ENCODE measurements at places on chromosomes 2 and 18.
A peak's percentile ranks its signal among the peaks of the same experiment; 100 is the strongest.

GRCh38 chr2:9945596-9945995 is 5.9 kb upstream of the GRHL1 start:
- DNase-seq, result no peak

DNA sequence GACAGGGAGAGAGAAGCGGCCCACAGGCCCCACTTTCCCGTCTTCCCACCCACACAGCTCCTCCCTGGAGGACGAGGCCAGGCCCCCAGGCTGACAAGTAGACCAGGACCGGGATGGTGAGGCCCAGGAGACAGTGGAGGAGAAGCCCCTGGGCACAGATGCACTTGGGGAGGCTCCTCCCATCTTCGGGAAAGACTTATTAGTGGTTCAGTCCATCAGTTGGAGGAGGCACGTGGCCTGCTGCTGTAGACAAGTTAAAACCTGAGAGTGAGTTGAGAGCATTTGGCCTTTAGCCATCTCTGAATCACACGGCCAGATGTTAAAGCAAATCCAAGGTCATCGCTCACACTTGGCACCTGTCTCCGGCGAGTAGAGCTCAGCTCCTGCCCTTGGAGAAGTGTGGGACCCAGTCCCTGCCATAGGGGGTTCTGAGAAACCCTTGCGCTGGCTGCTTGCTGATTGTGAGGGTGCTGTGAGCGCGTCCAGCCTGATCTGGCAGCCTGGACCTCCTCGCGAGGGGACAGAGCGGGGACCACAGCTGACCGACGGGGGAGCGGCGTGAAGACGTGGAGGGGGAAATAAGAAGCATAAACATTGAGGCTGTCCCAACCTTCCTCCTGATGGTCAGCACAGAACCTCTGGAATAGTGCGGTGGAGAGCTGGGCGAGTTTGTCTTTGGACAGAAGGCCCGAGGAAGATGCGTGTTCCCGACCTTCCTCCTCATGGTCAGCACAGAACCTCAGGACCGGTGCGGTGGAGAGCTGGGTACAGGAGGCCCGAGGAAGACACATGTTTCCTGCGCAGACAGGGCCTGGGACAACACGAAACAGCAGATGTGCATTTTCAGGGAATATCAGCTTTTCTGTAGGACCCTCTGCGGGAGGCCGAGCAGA is 24.7 kb upstream of the ALLC start:
- no peak for DNase-seq

DNA sequence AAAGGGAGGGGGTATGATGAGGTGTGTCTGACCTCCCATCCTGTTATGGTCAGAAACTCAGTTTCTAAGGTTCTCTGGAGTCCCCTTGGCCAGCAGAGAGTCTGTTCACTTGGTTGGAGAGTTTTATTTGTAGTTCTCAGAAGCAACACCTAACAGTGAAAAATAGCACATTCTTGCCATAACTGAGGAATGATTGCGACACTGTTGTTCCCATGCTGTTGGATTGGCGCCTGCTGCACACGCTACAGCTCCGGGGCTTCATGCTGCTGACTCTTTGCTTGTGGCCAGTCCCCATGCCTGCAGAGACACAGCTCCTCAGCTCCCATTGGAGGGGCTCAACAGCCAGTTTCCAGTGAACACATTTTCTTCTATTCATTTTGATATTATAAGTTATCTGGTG is 42.1 kb downstream of the TPGS2 start:
- DNase-seq, result no peak

DNA sequence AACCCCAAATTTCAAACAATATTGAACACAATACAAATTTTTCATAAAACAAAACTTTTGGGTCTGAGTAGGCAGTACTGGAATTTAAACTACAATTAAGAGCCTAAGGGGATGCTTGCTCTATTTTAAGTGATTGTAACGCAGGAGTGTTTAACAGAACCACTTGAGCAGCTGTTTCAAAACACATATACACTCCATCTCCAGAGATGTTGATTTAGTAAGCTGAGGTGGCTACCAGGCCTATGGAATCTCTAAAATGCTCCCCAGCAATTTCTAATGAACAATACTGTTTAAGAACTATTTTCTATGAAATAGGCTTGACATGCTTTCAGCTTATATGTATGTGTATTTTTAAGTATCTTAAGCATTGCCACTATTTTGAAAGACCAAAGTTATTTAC is 58.5 kb downstream of the SP3 start:
- no peak for DNase-seq

DNA sequence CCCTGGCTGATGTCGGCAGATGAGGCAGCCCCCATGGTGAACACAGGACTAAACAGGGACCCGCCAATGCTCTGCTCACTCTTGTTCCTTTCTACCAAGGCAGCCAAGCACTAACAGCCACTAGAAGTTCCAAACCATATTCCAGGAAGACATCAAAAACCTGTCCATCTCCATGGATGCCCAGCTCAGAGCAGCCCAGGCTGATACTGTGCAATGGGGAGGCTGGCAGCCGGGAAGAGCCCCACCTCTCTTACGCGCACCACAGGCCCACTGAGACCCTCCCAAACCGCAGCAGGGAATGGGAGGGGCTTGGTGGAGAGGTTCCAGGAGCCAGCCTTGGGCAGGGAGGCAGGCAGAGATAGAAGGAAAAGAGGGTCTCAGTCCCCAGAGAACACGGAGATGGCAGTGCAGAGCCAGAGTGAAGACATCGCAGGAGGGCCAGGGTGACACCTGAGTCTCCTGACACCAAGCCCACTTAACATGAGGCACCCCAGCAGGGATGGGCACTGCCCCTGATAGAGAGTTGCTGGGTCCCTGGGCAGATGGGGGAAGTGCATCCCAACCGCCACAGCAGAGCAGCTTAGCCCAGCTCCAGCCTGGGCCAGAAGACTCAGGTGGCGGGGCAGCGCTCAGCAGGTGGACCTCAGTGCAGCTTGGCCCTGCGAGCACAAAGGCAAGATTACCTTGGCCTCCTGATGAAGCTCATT is 3.4 kb downstream of the HS6ST1 start:
- no peak for DNase-seq

DNA sequence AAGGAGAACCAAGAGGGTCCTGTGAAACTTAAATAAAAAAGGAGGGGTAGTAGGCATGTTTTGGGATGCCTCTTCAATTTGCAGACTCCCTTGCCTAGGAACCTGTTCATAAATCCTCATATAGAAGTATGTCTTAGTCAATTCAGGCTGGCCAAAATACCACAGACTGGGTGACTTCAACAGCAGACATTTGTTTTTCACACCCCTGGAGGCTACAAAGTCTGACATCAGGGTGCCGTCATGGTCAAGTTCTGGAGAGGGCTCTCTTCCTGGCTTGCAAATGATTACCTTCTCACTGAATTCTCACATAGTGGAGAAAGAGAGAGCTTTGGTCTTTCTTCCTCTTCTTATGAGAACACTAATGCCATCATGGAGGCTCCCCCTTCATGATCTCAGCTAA is 4.1 kb upstream of the TCF4 start:
- DNase-seq, result no peak

DNA sequence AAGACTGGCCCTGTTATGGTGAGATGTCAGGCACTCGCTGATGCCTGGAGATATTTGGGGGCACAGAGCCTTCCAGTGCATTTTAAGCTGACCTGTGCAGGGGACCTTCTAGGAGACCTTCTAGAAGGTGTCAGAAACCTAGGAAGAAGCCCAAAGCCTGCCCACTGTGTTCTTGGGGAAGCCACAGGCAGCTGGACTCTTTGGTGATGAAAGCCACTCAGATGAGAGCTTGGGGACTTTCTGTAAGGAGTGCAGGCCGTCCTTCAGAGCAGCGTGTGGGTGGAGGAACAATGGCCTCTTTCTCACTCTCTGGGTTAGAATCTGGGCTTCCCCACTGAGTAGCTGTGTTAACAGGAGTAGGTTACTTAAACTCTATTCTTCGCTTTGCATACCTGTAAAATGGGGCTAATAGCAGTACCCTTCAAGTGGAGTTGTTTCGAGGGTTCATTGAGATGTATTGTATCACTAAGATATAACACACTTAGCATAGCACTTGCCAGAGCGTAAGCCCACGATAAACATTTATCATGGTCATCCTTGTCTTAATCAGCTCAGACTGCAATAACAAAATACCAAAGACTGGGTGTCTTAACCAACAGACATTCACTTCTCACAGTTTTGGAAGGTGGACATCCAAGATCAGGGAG is 322.3 kb upstream of the EPAS1 start:
- no peak for DNase-seq

- DNase-seq, result no peak
Observed at GRCh38 chr2:40165509-40165844, 286.4 kb downstream of the SLC8A1 start.

DNA sequence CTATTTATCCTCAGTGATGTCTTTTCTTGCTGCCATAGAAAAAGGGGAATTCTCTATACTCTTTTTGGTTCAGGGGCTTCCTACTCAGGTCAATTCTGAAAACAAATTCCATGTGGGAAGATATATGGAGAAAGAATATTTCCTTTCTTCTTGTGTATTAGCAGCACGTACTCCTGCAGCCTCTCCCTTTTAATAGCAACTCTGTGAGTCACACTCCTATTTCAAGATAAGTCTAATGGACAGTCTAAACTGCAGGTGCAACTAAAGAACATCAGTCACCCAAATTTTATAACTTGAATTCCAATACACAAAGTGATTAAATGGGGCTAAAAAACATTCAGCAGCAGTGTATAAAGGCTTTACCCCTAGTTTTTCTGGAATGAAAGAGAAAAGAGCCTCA is 942.2 kb downstream of the CNTNAP5 start:
- DNase-seq, result no peak

DNA sequence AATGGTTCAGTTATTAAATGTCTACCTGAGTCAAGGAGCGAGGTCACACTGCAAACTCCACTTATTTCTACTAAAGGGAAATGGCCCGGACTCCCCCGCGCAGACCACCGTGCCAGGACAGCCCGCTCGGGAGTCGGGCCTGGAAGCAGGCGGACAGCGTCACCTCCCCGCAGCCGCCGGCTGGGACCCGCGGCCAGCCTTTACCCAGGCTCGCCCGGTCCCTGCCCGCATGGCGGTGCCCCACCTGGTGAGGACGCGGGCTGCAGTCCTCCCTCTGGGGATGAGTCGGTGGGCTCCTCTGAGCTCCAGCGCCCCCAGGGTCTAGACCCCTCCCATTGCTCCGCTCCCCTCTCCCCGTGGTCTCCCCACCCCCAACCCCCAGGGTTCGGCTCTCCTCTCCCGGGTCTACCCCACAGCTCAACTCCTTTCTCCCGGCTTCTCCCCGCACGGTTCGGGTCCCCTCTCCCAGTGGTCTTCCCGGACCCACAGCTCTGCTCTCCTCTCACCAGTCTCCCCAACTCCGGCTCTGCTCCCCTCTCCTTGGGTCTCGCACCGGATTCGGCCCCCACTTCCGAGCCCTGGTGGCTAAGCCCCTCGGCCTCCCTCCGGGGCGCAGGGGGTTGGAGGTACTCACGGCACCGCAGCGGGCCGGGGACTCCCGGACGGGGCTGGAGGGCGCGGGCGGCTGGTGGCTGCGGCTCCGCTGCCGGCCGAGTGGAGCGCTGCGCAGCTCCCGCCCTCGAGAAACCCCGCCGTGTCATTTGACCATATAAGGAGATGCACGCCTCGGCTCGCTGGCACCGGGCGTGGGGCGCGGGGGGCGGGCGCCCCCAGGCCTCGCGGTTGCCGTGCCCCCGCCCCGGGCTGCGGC is at the start of gene FHL2:
Gene FHL2, minus strand, starts transcription at position 716 of the 871 bp plus-strand sequence. CDS start 12,535 bp downstream, outside the sequence.
- no peak for DNase-seq

- DNase-seq, result no peak
Observed at GRCh38 chr18:50104421-50104820, 90.5 kb downstream of the MYO5B start.

DNA sequence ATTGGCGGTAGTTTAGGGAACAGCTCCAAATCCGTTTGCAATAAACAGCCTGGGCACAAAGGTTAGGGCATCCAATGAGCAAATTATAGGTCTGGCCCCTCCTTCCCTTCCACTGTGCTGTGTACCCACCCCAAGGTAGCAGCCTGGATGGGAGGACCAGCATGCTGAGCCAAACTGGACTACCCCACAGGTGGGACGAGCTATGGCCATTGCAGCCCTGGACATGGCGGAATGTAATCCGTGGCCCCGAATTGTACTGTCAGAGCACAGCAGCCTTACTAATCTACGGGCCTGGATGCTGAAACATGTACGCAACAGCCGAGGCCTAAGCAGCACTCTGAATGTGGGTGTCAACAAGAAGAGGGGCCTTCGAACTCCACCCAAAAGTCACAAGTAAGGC is 6.7 kb downstream of the AGBL5 start:
- no peak for DNase-seq

- DNase-seq, result no peak
Observed at GRCh38 chr2:24818721-24819167, 25.5 kb downstream of the CENPO start.

- no peak for DNase-seq
Observed at GRCh38 chr2:108446703-108447102, 2.3 kb upstream of the GCC2 start.

- DNase-seq, result no peak
Observed at GRCh38 chr2:144331674-144332355, 188.1 kb downstream of the ZEB2 start.

- DNase-seq, result no peak
Observed at GRCh38 chr2:120626566-120626965, 109.1 kb upstream of the GLI2 start.

GRCh38 chr2:181231151-181231550 is 226.0 kb upstream of the ITGA4 start:
- no peak for DNase-seq

DNA sequence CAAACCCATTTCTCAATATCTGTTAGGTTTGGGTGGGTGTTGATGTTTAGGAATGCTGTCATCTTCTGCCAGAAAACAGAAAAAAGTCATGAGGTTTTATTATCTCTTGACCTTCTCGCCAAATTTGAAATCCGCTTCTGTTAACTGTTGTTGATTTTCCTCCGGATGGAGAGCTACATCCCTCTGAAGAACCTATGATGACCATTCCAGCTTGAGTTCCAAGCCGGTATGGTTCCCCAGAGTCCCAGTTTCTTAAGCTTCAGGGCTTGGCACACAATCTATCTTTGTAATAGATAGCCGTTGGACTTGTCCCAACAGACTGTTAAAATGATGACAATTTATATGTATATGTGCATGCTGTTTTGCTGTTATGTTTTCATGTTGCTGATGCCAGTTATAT is 1201.0 kb downstream of the LRP1B start:
- DNase-seq, result no peak

GRCh38 chr18:50398947-50399346 is 24.1 kb downstream of the SKA1 start:
- DNase-seq, result no peak

- no peak for DNase-seq
Observed at GRCh38 chr2:37544591-37545031, 126.8 kb downstream of the CDC42EP3 start.

GRCh38 chr2:149313512-149313972 is 16.8 kb upstream of the LYPD6 start:
- DNase-seq, result peak; percentile 19

GRCh38 chr18:74841248-74841647 is 243.6 kb downstream of the ZNF407 start:
- DNase-seq, result no peak

- DNase-seq, result no peak
Observed at GRCh38 chr18:36481201-36481657, 183.7 kb downstream of the FHOD3 start.

All from AML-193 (cell line).